ENCODE measurements at places on chromosomes 1 and 21.

GRCh38 chr1:202210385-202210784 is 16.8 kb downstream of the LGR6 start:
- no peak for DNase-seq

DNA sequence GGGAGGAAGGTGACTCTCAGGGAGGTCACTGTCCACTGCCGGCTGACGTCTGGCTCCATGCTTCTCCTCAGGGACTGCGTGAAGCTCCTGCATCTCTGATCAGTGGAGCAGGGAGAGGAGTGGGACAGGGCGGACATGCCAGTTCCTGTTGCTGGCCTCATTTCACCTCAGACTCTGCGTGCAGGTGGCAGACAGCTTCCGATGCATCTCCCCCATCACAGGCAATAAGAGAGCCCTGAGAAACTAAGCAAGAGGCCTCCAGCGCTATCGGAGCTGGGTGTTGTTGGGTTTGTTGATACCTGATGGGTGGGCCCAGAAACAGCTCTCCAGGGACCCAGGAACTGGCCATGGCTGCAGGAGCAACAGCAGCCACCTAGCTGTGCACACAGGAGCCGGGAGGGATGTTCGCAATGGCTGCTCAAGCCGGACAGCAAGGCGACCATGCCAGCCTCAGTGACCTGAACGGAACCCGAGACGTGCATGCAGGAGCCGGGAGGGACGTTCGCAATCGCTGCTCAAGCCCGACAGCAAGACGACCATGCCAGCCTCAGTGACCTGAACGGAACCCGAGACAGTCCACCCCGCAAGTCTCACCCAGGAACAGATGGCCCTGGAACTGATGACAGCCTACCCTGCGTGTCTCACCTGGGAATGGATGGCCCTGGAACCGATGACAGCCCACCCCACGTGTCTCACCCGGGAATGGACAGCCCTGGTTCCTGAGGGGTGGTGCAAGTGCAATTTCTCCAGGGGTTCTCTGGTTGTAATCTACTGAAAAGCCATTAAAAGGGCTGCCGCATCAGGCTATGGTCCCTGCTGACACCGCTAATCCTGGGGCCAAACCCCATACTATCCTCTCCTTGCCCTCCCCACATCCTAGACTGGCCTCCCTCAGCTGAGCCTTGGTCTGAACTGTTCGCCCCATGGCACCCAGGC is 14.2 kb upstream of the PCBP3 start:
- no peak for DNase-seq

GRCh38 chr1:167292216-167292615 is 71.5 kb downstream of the POU2F1 start:
- no peak for DNase-seq

- DNase-seq = no peak
These were observed 48.3 kb downstream of the IL23R start for GRCh38 chr1:67214420-67215174.

GRCh38 chr1:89890085-89890752 is 69.4 kb downstream of the LRRC8D start:
- DNase-seq = no peak

DNA sequence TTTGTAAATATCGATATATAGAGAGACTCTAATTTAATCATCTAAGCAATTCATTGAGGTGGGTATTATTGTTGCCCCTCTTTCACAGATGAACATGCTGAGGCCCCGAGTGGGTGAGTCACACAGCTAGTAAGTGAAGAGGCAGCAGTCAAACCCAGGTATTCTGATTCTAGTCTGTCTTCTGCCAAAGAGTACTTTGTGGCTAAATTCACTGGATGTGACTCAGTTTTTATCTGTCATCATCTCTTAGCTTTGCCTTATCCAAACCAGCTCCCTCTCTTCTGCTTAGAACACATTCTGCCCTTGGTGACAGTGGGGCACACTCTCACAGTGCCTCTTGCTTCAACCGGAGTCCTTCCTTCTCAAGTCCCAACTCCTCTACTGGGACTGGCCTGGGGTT is 11.5 kb downstream of the FCRL5 start:
- DNase-seq = no peak

- DNase-seq = no peak
These were observed 3.9 kb upstream of the ACKR1 start for GRCh38 chr1:159200769-159201168.

DNA sequence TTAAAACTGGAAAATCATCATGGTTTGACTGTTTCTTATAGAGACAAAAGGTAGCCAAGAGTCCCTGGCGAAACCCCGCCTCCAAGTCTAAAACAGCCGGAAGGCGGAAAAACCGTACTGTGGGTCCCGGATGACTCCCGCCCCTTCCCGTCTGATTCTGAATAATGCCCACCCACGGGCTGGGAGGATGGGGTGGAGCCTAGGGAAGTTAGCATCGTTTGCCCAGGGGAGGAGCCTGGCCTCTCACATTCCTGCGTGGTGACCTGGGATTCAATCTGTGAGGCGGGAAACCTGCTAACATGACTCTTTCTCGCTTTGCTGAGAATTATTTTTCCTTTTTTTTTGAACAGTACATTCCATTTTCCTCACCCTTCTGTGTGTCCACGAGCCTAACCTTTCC is 124.9 kb downstream of the KCNK1 start:
- no peak for DNase-seq

- DNase-seq = peak; percentile 38
These were observed 1967.6 kb downstream of the MRPL39 start for GRCh38 chr21:23639721-23640120.

DNA sequence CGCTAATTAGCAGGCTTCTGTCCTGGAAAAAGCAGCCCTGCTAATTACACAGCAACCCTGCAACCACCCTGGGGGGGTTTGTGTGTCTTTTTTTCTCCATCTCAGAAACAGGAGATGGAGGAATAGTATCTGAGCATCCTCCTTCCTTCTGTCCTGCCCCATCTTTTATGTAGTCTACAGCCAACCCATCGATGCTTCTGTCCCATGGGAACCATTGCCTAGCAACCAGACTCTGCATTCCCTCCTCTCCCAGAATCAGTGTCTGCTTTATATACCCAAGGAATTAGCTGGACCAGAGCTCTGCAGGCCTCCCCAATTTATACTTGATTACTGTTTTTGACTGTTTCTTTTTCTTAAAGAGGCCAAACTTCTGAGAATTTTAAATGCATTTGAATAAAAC is 35.1 kb downstream of the LRRC38 start:
- no peak for DNase-seq

GRCh38 chr1:188937965-188938551 is 1539.6 kb downstream of the BRINP3 start:
- peak; percentile 13 for DNase-seq

DNA sequence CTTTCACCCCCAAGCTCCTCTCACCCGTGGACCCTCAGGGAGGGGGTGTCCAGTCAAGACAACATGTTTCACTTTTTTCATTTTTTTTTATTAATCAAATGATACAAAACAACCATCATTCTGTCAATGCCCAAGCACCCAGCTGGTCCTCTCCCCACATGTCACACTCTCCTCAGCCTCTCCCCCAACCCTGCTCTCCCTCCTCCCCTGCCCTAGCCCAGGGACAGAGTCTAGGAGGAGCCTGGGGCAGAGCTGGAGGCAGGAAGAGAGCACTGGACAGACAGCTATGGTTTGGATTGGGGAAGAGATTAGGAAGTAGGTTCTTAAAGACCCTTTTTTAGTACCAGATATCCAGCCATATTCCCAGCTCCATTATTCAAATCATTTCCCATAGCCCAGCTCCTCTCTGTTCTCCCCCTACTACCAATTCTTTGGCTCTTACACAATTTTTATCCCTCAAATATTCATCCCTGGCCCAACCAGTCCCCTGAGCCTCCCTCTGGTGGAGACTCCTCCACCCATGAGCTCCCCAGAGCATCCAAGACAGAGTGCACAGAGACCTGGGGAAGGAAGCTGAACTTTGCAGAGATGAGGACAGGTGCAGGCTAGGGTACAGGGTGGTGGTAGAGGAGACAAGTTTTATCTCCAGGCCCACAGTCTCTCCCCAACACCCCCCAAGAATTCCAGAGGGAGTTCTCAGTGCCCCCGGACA is 1.4 kb upstream of the S100A16 start:
- no peak for DNase-seq

DNA sequence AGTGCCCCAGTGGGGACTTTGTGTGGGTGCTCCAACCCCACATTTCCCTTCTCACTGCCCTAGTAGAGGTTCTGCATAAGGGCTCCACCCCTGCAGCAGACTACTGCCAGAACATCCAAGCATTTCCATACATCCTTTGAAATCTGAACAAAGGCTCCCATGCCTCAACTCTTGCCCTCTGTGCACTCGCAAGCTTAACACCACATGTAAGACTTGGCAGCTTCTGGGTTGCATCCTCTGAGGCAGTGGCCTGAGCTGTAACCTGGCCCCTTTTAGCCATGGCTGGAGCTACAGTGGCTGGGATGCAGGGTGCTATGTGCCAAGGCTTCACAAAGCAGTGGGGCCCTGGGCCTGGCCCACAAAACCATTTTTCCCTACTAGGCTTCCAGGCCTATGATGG is 128.9 kb downstream of the TYW3 start:
- no peak for DNase-seq

GRCh38 chr1:245345191-245345884 is 190.6 kb downstream of the KIF26B start:
- no peak for DNase-seq

DNA sequence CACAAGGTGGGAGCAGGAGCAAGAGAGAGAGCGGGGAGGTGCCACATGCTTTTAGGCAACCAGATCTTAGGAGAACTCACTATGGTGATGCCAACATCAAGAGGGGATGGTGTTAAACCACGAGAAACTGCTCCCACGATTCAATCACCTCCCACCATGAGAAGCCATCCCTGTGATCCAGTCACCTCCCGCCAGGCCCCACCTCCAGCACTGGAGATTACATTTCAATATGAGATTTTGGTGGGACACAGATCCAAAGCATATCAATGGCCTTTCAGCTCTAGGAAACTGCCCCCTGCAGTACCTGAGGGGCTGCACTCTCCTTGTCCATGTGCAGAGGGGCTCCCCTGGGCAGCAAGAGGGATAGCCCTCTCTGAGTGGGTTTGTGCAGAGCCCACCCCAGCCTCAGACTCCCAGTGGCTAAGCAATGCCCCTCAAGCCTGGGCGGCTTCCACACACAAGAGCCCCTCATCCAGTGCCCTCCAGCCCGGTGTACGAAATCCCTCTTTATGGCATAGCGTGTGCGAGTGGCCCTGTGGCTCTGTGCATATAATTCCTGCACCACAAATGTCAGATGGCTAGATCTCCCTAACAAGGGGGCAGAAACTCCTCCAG is 15.5 kb upstream of the PRDM16 start:
- DNase-seq = no peak

GRCh38 chr1:22140694-22141093 is 2.2 kb downstream of the WNT4 start:
- DNase-seq = no peak

DNA sequence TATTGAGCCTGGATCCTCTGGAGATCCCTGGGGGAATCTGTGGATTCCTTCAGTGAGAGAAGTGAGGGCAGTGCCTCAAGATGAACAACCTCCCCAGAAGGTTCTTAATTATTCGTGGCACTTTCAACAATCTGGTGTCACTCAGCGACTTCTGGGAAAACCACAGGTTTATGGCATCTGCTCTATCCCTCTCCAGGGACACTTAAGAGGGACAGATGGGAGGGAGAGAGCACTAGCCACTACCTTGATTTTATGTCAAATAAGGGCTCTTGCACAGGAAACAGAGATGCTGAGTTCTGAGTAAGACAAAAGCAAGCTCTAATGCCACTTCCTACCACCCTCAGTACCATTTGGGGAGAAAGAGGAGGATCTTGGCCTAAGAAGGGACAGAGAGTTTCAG is 21.2 kb upstream of the CHI3L1 start:
- DNase-seq = no peak

DNA sequence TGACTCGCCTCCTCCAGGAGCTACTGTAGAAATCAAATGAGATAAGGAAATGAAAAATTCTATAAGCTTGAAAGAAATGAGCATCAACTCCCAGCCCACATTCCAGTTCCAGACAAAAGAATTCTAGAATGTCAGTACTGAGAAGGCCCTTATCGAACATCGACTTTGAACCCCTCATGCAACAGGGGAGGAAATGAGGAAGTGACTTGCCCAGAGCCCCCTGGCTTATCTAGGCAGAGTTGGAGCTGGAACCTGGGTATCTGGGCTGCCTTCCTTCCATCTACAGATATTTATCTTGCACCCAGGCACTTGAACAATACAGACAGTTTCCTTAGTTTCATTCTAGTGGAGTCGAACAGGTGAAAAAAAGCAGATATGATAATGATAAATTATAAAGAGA is 22.3 kb downstream of the MECR start:
- DNase-seq = no peak

GRCh38 chr1:225482421-225482950 is 54.6 kb upstream of the LBR start:
- no peak for DNase-seq

GRCh38 chr21:25986928-25987327 is 183.6 kb downstream of the APP start:
- no peak for DNase-seq

- no peak for DNase-seq
These were observed 92.3 kb downstream of the PRDM16 start for GRCh38 chr1:3161176-3161840.

DNA sequence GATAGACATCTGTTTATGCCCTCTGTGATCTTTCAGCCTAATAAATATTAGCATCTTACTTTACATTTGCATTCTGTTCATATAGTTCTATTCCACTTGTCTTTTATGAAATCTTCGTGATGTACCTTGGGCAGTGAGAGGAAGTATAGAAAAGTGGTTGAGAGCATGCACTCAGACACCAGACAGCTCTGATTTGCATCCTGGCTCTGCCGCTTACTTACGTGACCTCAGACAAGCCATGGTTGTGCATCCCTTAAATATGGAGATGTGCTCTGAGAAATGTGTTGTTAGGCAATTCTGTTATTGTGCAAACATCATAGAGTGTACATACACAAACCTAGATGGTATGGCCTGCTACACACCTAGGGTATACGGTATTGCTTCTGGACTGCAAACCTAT is 22.9 kb downstream of the OVGP1 start:
- no peak for DNase-seq

All from HS-5 (cell line).